ENCODE measurements at places on chromosomes 2 and 18.
A peak's percentile ranks its signal among the peaks of the same experiment; 100 is the strongest.

- DNase-seq, result peak; percentile 57
Observed at GRCh38 chr2:20225294-20226151, 593 bp upstream of the SDC1 start.

- no peak for DNase-seq
Observed at GRCh38 chr2:105581555-105581944, 163.2 kb upstream of the NCK2 start.

DNA sequence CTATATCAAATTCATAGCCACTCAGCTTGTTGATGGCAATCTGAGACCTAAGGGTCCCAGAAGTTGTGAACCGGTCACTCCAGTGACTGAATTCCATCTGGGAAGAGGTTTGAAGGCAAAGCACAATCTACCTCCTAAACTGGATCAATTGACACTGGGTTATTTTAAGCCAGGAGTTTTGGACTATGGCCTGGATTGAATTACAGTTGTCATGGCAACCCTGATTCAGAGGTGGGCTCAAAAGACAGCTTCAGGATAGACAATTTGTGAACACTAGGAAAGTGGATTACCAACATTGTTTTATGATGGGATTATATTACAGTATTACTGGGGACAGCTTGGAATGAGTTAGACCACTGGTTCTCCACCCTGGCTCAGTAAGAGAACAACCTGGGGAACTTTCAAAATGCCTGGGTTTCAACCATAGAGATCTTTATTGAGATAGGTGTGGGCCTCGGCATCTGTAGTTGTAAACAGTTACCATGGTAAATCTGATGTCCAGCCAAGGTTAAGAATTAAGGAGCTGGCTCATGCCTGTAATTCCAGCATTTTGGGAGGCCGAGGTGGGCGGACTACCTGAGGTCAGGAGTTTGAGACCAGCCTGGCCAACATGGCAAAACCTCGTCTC, 58.8 kb downstream of the MFSD6 start:
- DNase-seq, result no peak

GRCh38 chr2:96138179-96139145, at the start of gene ASTL:
TSS of gene ASTL (minus strand) at chr2:96138502. CDS start at chr2:96138436, 66 bp downstream.
- peak; percentile 67 for DNase-seq

DNA sequence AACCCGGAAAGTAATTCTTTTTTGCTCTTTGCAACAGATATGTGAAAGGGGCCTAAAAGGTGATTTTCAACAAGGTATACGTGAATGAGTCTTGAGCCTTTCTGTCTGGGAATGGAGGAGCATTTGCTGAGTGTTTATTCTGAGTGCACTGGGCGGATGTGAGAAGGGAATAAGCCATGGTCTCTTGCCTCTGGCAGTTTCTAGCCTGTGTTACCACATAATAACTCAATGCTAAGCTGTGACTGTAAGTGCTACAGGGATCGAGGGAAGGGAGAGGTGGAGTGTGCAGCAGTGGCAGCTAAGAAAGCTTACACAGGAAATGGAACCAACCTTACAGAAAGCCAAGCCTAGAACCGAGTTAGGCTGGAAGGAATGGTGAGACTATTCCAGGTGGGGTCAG, 444.3 kb downstream of the SLC4A3 start:
- DNase-seq, result no peak

- DNase-seq, result no peak
Observed at GRCh38 chr2:199465390-199465789, 7.7 kb upstream of the SATB2 start.

DNA sequence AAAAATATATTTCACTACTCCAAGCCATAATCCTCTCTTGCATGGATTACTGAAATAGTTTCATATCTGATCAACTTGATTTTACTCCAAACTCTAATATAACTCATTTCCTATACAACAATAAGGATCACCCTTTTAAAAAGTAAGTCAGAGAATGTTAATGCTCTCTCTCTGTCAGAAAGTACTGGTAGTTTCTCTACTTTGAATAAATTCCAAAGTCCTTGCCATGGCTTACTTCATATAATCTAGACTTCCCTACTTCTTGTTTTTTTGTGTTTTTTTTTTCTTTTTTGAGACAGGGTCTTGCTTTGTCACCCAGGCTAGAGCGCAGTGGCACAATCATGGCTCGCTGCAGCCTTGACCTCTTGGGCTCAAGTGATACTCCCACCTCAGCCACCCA, 36.2 kb downstream of the MAP3K2 start:
- DNase-seq, result no peak

GRCh38 chr2:45872211-45872610, 220.7 kb downstream of the PRKCE start:
- no peak for DNase-seq

Measured in choroid plexus epithelial cell (primary cell).